ENCODE measurements at places on chromosomes 1 and 21.

- no peak overlapping the region for H3K27ac ChIP-seq
- DNase-seq, result no peak
- H3K27me3 ChIP-seq, result no peaks in the 10 kb centered on the region
- no peaks in the 10 kb centered on the region for H3K36me3 ChIP-seq
Observed at GRCh38 chr1:27021354-27022031, 8.8 kb upstream of the TENT5B start.

GRCh38 chr1:245855846-245856730 lies 651.0 kb downstream of the SMYD3 start:
- no peaks in the 10 kb centered on the region for H3K36me3 ChIP-seq
- no peaks in the 10 kb centered on the region for H3K27me3 ChIP-seq
- H3K27ac ChIP-seq, result no peak overlapping the region
- H3K4me1 ChIP-seq, result peaks cover 17% of the 10 kb centered on the region
- DNase-seq, result peak; percentile 51

GRCh38 chr21:40678681-40679284 lies 168.2 kb downstream of the DSCAM start:
- no peak for DNase-seq
- H3K27me3 ChIP-seq, result no peaks in the 10 kb centered on the region
- H3K4me3 ChIP-seq, result no peak overlapping the region
- no peak overlapping the region for H3K27ac ChIP-seq
- H3K36me3 ChIP-seq, result no peaks in the 10 kb centered on the region

DNA sequence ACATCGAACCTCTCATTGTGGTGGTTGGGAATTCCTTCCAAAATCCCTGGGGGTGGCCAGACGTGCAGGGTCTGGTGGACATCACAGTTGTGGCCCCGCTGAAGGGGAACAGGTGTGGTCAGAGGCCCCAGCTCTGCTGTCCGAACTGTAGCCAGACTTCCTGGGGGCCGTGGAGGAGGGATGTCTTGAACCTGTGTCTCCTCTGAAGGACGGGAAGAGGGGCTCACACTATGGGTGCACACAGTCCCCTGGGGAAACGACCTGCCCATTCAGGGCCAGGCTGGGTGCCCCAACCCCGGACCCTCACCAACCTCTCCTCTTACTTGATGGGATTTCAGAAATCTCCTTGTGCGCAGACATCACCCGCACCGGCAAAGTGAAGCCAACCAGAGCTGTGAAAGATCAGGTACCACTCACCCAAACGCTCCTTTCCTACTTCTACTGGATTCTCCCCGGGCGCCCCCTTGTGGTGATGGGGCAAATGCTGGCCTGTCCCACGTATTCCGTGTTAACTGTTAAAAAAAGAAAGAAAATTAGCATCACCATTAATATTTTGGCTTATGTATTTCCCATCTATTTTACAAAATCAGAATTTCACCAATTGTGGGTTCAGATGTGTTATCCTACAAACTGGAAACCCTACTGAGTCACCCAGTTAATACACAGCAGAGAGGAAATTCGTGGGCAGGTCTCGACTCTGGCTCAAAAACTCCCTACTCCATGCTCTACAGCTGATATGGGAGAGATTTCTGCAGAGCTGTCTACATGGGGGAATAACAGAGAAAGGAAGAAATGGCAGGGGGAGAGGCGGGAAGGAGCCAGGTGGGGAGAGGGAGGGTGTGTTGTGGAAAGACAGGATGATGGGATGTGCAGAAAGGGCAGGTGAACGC lies 28.1 kb downstream of the PADI4 start:
- no peaks in the 10 kb centered on the region for H3K4me1 ChIP-seq
- H3K4me3 ChIP-seq, result no peak overlapping the region
- H3K27me3 ChIP-seq, result peaks cover 5% of the 10 kb centered on the region
- no peak overlapping the region for H3K27ac ChIP-seq
- H3K36me3 ChIP-seq, result no peaks in the 10 kb centered on the region

DNA sequence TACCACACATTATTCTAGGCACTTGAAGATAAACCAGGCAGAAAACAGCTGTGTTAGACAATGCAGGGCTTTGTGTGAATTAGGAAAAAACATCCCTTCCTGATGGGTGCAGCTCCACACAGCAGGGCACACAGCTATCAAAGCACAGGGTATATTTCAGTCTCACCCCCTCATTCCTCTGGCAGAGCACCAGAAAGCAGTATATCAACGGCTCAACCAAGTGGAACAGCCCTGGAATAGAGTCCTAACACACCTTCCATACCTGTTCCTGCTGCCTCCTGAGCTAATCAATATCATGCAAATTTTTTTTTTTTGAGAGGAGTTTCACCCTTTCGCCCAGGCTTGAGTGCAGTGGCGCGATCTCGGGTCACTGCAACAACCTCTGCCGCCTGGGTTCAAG lies 32.1 kb downstream of the LYST start:
- H3K4me3 ChIP-seq, result no peak overlapping the region
- H3K36me3 ChIP-seq, result no peaks in the 10 kb centered on the region
- DNase-seq, result no peak
- H3K27ac ChIP-seq, result no peak overlapping the region
- no peaks in the 10 kb centered on the region for H3K27me3 ChIP-seq

All from fibroblast of lung (primary cell).